ENCODE measurements at places on chromosomes 11 and 22.

- DNase-seq: peak; percentile 32
Observed at GRCh38 chr11:117752071-117752470, 44.9 kb downstream of the DSCAML1 start.

DNA sequence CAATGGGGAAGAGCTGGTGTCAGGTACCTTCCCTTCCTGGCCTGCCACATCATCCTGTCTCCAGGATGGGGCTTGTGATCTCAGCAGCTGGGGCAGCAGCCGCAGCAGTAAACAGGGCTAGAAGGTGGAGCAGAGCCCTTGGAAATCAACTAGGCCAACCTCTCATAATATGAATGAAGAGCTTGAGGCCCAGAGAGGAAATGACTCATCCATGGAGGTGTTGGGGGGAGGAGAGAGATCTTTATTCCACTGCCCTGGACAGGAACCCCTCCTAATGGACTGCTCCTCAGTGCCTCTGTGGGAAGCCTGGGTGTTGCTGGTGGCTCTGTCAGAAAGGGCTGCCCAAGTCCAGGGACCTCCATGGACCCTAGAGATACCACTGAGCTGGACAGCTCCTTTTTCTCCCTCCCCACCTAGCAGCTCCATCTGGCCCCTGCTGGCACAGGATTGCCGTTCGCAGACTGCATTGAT lies 111.8 kb downstream of the OSBP2 start:
- DNase-seq: no peak

GRCh38 chr11:73410627-73411026 lies 34.4 kb downstream of the RELT start:
- no peak for DNase-seq

- no peak for DNase-seq
Observed at GRCh38 chr11:57904376-57904775, 119.3 kb upstream of the OR9Q1 start.

DNA sequence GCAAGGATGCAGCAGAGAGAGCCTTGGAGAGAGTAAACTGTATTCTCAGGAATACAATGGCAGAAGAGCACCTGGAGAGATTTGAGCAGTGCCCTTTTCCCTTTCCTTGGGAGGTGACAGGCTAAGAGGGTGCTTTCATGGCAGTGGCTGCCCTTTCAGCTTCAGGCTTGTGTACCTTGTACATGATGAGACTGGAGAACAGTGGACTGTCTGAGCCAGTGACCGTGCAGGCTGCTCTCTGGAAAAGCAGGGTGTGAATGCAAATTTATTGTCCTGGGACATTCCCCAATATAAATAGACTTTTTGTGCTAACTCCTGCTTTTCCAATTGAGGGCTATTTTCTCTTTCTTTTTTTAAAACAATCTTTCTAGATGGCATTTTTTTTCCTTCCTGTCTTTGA lies 99.3 kb downstream of the TRIM44 start:
- DNase-seq: no peak

DNA sequence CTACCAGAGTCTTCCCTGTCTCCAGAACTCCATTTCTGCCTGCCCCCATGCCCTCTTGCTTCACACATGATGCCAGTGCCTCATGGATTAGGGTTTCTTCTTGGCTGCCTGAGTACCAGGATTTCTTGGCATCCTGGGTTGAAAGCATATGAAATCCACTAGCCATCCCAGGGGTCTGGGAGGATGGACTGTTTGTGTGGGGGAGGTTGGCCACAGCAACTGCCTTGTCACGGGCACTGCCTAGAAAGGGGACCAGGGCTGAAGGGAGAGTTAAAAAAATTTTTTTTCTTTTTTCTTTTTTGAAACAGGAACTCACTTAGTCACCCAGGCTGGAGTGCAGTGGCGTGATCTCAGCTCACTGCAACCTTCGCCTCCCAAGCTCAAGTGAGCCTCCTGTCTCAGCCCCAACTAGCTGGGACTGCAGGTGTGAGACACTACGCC lies 4.2 kb downstream of the USP35 start:
- no peak for DNase-seq

DNA sequence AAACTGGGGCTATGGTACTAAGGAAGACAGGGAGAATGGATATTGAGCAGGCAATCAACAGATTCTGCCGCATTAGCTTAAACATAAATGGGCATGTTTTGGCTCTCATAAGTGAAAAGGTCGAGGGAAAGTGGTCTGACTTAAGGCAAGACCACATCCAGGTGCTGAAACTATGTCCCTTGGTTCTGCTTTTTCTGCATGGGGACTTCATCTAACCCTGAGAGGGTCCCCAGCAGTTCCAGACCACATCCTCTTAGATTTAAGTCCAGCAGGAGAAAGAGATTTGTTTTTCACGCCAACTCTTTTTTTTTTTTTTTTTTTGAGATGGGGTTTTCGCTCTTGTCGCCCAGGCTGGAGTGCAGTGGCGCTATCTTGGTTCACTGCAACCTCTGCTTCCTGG lies 5.5 kb downstream of the RPS6KA4 start:
- no peak for DNase-seq

DNA sequence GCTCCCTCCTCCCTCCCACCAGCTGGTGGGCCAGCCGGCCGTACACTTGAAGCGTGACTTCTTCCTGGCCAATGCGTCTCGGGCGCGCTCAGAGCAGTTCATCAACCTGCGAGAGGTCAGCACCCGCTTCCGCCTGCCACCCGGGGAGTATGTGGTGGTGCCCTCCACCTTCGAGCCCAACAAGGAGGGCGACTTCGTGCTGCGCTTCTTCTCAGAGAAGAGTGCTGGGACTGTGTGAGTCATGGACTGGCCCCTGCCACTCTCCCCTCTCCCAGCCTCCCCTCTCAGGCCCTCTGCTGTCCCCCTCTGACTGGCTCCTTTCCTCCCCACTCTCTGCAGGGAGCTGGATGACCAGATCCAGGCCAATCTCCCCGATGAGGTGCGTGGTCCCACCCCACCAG lies 24.7 kb downstream of the CAPN1 start:
- DNase-seq: no peak

GRCh38 chr11:64222651-64223000 lies 3.4 kb downstream of the TRPT1 start:
- DNase-seq: no peak

DNA sequence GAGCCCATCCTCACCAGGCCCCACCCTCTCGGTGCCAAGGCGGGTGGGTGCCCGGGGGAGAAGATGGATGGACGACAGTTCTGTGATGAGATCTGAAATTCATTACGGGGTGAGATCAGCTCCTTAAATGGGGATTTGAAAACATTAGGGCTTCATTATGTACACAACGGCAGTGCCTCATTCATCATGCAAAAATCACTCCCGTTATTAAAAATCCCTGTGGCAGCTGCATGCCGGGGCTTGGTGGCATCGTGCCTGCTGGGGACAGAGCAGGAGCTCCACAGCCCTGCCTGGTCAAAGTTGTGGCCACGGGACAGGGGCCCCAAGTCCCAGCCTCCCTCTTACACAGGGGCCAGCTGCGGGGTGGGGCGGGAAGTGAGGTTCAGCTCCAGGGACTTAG lies 20.2 kb downstream of the OTUB1 start:
- no peak for DNase-seq

GRCh38 chr22:49959782-49960158 lies 802 bp upstream of the PIM3 start:
- DNase-seq: no peak

GRCh38 chr11:128210148-128210940 lies 377.0 kb downstream of the ETS1 start:
- no peak for DNase-seq

DNA sequence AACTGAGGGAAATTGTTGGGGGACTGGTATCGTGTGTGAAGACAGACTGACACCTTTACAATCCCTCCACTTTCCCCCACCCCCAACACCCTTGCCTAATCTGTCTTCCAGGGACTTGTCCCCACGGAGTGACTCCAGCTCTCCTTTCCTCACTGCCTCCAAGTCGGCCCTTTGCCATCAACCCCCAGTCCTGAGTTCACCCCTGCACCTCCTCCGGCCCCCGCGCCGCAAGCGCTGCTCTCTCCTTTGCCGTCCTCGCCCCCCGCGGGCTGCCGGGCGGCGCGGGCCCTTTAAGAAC lies 183 bp upstream of the ABCG4 start:
- peak; percentile 58 for DNase-seq

- DNase-seq: no peak
Observed at GRCh38 chr11:66970807-66971442, 4.2 kb upstream of the C11orf86 start.

DNA sequence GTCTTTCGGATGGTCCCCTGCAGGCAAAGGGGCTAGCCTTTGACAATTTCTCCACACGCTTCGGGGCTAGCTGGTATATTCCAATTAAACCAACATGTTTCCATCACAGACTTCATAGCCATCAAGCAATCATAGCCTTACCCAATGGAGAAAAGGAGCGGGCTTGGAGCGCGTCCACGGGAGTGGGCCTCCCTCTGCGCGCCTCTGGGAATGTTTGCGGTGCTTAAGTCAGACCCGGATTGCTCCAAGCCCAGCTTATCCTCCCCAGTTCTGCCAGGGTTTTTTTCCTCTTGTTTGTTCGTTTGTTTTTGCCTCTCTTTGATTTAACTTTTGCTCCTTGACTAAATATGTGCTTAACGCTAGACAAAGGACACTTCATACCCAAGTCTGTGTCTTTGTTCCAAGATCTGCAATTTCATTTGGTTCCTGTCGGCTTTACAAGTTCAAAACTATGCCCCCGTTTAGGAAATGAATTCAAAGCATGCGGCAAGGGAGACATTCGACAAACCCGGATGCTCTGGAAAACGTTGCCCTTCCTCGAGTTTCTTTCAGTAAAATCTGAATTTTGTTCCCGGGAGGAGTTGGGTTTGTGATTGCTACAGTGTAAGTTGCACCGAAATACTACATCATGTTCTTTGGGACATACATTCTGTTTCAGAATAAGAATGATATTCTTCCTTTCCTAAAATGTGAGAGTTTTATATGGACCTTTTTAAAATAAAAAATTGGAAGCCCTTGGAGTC lies 1.0 kb upstream of the GLB1L2 start:
- peak; percentile 15 for DNase-seq

- no peak for DNase-seq
Observed at GRCh38 chr11:122337704-122338103, 221.7 kb upstream of the BLID start.

Data from NCI-H82 (cell line).